ENCODE measurements at places on chromosomes 1 and 21.

- no peak for DNase-seq
These were observed 257.2 kb downstream of the NPHP4 start for GRCh38 chr1:5734996-5735395.

DNA sequence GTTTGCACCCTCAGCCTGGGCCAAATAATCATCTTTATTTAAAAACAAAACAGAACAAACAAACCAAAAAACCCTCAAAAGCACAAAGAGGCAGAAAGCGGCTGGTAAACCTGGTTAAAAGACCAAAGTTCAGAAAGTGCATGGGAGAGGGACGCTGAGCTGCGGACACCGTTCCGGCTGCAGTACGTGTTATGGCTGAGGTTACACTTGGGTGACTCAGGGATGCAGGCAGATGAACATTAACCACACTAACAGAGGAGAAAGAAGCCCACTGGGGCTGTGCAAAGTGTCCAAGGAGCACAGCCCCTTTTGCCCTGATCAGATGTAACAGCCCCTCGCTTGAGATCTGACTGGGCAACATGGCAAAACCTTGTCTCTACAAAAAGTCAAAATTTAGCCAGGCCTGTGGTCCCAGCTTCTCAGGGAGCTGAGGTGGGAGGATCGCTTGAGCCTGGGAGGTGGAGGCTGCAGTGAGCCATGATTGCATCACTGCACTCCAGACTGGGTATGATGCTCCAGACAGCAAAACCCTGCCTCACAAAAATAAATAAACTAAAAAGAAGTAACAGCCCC, 28.3 kb downstream of the GPR157 start:
- DNase-seq: no peak

GRCh38 chr1:18139198-18139981, 31.8 kb downstream of the IGSF21 start:
- DNase-seq: no peak

- no peak for DNase-seq
These were observed 283.5 kb downstream of the C1orf94 start for GRCh38 chr1:34460193-34460592.

- no peak for DNase-seq
These were observed 591.7 kb downstream of the PLPP3 start for GRCh38 chr1:55987491-55988249.

DNA sequence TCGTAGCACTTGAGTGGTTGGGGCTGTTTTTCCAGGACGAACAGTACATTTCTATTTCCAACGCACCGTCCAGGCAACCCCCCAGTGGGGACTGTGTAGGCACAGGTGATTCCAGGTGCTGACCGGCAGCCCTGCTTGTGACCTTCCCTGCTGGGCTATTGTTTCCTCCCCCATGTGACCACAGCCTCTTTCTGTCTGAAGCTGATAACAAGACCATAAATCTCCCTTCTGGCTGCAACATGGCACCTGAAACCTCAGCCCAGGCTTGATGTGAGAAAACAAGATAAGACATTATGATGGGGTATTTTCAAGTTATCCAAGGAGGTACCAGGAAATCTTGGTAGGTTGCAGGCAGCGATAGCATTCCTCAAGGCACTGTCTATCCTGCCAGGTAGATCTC, 48.2 kb downstream of the HLX start:
- no peak for DNase-seq

- no peak for DNase-seq
These were observed 21.0 kb downstream of the ANGPTL1 start for GRCh38 chr1:178849918-178850317.

DNA sequence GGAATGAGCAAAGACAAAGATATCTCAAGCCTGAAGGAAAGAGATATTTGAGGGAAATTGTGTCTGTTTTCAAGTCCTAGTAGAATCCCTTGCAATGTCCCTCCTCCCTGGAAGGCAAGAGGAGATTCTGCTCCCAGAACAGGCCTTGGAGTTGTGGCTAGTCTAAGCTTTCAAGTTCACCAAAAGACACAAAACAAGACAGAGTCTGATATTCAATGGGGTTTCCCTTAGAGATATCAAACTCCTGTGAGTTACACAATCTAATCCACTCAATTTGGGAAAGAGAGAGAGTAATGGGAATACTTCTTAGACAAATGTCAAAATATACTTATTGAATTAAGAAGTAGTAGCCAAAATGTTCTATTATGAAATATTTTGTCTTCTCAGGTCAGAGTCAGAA, 162.8 kb upstream of the ADAMTS5 start:
- no peak for DNase-seq

GRCh38 chr1:158159597-158159996, 21.1 kb upstream of the CD1D start:
- no peak for DNase-seq

- no peak for DNase-seq
These were observed 1.8 kb downstream of the OTUD7B start for GRCh38 chr1:150008699-150009098.

DNA sequence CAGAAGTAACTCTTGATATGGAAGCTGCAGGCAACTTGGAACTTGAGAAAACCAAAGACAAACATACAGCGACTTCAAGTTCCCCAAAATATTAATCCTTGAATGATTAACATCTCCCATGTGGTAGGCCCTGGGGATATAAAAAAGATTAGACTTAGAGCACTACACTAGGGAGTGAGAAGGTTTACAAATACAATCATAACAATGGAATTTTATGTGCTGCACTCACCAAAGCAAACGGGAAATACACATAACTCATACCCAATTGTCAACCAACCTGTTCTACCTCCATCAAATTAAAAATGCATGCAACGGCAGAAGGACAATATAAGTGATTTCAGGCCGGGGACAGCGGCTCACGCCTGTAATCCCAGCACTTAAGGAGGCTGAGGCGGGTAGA, 3.7 kb downstream of the SMYD3 start:
- DNase-seq: no peak

GRCh38 chr1:204113896-204114295, 37.9 kb downstream of the ETNK2 start:
- no peak for DNase-seq

GRCh38 chr1:225941942-225942222, 862 bp upstream of the LEFTY2 start:
- DNase-seq: no peak

- DNase-seq: no peak
These were observed 61.6 kb upstream of the QSOX1 start for GRCh38 chr1:180092931-180093650.

GRCh38 chr1:77824079-77824478, 44.6 kb downstream of the MIGA1 start:
- no peak for DNase-seq

DNA sequence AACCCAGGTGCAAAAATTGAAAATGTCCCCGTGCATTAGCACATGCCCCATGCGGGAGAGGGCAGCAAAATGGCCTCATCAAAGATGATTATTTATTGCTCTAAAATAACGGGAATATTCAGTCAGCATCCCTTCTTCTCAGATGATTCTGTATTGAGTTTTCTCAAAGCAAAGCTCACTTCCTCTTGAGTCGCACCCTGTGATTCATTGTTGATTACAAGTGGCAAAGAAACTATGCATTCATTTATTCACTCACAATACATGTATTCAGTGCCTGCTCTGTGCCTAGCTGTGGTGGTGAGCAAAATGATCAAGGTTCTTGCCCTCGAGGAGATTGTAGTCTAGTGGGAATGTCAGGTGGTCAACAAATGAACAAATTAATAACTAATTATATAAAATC, 226.0 kb upstream of the KAZN start:
- DNase-seq: no peak

GRCh38 chr1:214537872-214538473, 13.4 kb downstream of the PTPN14 start:
- no peak for DNase-seq

- DNase-seq: no peak
These were observed 64.6 kb downstream of the KCNAB2 start for GRCh38 chr1:6110326-6110725.

GRCh38 chr1:9422911-9423505, 116.3 kb upstream of the SLC25A33 start:
- no peak for DNase-seq

DNA sequence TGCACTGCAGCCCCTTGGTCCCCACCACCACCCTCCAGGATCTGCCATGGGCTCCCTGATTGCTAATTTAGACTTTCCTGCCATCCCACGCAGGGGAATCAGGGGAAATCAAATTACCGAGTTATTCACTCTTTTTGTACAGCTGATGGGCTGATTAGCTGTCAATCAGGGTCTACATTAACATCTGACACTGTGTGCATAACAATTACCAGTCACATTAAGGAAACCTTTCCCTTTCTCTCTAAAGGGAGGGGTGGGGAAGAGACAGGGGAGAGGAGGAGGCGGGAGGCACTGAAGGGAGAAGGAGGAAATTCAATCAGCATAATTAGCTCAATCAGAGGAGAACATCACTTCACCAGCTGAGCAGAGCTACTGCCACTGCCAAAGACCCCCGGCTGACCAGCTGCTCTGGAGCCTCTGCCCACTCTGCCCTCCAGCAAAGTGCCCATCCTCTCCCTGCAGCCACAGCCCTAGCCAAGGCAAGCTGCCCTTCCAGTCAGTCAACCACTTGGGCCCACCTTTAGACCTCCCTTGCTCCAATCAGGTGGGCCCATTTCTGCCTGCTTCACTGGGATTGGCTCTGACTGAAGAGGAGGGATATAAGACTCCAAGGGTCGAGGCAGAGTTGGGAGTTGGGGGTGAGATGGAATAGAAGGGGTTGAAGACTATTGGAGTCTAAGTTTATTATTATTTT, 199.3 kb upstream of the ZC3H12A start:
- DNase-seq: no peak

- DNase-seq: no peak
These were observed 11.8 kb upstream of the MMEL1 start for GRCh38 chr1:2644591-2645101.

DNA sequence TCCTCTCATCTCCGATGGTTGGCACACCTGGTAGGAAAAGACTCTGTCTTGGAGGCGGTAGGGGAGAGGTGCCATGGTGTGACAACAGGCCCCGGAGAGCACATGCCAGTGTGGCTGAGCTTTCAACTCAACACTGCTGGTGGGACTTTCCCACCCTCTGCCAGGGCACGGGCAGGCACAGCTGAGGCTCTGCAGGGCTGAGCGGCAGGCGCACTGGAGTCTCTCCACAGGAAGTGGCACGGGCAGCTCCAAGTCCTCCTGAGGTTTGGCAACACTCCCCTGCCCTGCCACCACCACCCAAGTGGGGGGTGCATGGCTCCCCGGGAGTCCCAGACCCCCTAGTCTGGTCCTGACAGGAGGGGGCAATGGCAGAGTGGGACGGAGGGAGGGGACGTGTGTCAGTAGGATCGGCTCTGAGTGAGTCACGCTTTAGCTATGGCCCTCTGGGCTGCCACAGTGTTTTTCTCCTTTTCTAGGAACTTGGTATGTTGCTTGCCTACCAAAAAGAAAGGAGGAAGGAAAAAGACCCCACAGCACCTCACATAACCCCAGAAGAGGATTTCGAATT, 27.3 kb upstream of the EVA1B start:
- DNase-seq: peak; percentile 79

DNA sequence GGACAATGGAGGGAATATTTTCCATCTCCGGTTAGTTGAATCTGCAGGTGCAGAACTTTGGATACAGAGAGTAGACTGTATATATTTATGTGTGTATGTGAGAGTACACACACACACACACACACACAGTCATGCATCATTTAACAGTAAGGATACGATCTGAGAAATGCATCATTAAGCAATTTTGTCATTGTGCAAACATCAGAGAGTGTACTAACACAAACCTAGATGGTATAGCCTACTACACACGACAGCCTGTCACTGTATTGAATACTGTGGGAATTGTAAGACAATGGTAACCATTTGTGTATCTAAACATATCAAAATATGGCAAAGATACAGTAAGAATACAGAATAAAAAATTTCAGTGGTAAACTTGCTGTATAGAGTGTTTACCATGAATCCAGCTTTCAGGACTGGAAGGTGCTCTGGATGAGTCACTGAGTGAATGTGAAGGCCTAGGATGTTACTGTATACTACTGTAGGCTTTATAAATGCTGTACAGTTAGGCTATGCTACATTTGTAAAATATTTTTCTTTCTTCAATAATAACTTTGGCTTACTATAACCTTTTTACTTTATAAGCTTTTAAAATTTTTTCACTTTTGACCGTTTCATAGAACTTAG, 138.5 kb downstream of the ZZZ3 start:
- DNase-seq: no peak

- DNase-seq: no peak
These were observed 29.1 kb downstream of the TBX15 start for GRCh38 chr1:118958937-118959631.

- no peak for DNase-seq
These were observed 25.6 kb downstream of the RAB4A start for GRCh38 chr1:229296541-229296941.

All from T-helper 2 cell (primary cell).